ENCODE measurements at places on chromosomes 7 and 10.

DNA sequence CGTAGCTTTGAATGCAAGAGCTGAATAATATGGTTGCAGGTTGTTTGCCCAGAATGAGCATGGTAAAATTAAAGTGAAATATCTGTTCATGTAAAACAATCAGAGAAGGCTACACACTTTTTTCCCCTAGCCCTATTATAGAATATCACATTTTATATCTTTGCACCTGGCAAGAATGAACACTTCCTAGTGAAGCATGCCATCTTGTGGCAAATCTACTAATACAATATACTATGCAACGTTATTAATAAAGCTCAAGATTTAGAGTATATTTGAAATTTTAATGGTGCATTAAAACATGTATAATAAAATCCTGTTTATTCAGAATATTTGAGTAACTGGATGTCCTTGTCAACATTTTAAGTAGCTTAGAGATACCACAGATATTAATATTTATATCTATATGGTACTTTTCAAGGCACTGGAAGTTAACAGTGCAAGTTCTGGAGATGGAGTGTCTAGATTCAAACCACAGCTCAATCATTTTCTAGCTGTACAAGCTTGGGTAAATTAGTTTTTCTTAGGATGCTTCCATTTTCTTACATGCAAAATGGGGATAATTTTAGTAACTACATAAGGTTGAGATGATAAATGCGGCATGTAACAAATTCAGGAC is 643.1 kb upstream of the SEMA3D start:
- no peak for DNase-seq

DNA sequence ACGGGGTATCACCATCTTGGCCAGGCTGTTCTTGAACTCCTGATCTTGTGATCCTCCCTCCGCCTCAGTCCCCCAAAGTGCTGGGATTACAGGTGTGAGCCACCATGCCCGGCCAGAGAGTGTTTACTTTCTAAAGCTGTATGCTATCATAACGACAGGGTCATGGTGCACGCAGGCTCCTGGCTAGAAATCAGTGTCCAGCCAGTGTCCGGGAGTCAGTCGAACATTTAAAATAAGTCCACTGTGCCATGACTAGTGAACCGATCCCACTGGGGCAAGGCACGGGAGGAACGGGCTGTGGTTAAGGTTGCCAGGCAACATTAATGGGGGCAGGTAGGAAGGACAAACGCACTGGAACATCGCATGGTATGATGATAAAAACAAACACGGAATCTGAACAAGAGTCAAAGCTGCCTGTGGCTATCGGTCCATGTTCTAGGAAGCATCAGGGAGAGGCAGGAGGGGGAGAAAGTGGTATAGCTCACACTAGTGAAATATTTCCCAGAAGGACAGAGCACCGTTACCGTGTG is 89.0 kb upstream of the SEPHS1 start:
- no peak for DNase-seq

- DNase-seq, result no peak
These were observed 218.7 kb upstream of the AOAH start for GRCh38 chr7:36942955-36943354.

DNA sequence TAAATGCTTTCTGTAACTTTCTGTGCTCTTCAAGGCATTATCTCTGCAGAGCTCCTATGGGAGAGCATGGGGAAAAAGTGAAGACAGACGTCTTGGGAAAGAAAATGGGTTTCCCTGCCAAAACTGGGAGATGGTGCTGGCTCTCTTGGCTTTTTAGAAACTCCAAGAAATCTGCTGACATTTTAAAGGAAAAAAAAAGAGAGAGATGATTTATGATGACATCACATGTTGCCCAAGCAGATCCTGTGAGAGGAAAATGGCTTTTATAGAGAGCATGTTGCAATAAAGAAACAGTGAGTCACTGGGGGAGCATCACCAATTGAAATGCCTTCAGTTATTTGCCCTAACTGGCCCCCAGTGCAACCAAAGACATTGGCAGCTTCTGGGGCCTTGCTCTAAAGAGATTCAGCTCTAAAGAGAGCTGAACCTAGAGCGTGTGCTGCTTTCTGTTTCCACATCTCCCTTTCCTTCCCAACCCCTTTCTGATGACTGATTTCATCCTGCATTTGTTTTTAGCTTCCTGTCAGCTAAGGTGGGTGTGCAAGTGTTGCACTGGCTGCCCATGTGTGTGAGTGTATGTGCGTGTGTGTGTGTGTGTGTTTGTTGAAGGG is 37.7 kb downstream of the LRMDA start:
- no peak for DNase-seq

- DNase-seq, result no peak
These were observed 29.4 kb downstream of the CHST15 start for GRCh38 chr10:124063750-124064603.

DNA sequence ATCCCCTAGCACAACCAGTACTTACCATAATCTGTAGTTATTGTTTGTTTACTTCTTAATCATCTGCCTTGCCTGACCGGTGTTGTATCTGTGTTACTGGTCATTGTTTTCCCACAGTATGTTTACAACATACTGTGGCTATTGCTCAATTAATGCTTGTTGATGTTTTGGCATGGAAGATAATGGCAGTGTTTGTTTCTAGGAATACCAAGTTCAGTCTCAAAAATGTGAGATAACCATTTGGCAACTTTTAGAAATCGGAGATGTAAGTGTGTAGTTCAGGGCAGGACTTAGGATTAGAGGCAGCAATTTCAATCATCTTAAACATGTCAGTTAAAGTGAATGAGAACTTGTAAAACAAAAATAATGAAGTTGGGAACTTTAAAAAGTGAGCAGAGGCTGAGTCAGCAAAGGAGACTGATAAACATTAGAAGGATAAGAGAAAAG is 8.2 kb downstream of the MINDY3 start:
- DNase-seq, result no peak

DNA sequence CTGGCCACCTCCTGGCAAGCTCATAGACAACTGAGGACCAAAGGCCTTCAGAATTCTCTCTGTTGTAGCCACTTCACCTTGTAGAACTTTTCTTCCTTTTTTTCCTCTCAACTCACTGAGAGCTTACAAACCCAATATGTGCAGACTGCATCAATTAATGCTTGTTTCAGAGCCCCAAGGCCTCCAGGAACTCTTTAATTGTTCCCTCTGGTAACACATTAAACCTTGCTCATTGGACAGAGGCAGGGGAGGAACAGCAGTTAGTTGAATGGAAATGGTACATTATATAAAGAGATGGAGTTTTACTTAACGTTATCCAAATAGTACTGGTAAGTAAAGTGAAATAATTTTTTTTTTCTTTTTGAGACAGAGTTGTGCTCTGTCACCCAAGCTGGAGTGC is 25.2 kb downstream of the STMP1 start:
- no peak for DNase-seq

DNA sequence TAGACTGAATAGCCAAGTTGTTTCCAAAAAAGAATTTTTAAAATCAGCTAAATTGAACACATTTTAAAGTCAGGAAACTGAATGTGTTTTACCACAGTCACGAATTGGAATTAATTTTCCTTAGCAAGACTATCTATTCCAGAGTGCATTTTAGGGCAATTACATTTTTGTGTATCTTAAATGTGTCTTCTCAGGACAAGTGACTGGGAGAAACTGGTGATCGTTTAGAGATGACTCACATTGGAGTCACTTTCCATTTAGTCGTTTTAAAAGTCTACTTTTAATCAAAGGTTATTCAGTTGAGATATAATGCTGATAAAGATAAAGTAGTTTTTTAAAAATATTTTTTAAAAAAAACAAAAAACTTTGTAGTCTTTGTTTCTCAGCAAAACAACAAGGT is 191.7 kb upstream of the SLC26A5 start:
- no peak for DNase-seq

DNA sequence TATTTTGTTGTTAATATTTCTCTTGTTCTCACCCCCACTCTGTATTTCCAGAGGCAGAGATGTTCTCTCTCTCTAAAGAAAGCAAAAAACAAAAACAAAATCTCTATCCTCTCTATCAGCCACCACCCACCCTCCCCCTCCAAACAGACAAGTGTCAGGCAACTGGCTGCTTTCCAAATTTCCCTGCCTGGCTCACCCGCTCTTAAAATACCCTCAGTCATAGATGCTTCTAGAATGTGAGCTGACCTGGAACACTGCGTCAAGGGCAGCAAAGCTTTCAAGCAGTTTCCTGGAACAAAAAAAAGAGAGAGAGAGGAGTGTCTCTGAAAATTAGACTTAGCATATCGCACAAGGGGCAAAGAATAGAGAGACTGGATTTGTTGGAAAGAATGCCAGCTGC is 341.0 kb upstream of the ZMIZ1 start:
- DNase-seq, result no peak

DNA sequence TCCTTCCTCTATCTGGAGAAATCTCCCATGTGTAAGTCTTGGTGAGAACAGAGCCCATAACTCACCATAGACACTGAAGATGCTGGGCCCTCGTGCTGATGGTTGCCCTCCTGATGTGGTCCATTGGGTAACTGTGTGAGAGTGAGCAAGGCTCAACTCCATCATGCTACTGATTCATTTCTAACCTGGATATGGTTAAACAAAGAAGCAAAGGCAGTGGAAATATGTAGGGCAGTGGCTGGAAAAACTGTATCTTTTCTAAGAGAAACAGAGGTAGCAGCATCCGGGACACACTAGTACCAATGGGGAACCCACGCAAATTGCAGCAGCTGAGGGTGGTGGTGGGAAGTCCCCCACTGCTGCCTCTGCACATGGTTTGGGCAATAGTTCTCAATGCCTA is 221.7 kb downstream of the KLF6 start:
- DNase-seq, result no peak

GRCh38 chr7:155722118-155722517 is 77.7 kb downstream of the RBM33 start:
- DNase-seq, result no peak

- no peak for DNase-seq
These were observed 474 bp upstream of the NSMCE4A start for GRCh38 chr10:121975295-121976086.

Data from GM12864 (cell line).